ENCODE measurements at places on chromosomes 4 and X.

- no peak for DNase-seq
Observed at GRCh38 chr4:185726931-185727330, 85.1 kb downstream of the SORBS2 start.

- DNase-seq = peak; percentile 62
Observed at GRCh38 chr4:183182873-183183725, 84.0 kb downstream of the WWC2 start.

- no peak for DNase-seq
Observed at GRCh38 chr4:45751877-45752530, 371.9 kb downstream of the GABRG1 start.

- DNase-seq = no peak
Observed at GRCh38 chr4:139768896-139769295, 103.3 kb downstream of the MGST2 start.

DNA sequence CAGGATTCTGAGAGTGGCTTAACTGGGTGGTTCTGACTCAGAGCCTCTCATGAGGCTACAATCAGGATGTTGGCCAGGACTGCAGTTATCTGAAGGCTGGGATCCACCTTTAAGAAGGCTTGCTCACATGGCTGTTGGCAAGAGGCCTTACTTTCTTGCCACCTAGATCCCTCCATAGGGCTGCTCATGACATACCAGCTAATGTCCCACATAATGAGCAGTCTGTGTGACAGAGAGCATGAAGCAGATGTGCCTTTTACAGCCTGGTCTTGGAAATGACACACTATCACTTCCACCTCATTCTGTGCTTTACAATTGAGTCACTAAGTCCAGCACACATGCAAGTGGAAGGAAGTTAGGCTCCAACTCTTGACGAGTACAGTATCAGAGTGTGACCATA is 4.3 kb upstream of the RBM3 start:
- DNase-seq = no peak

- DNase-seq = peak; percentile 28
Observed at GRCh38 chrX:49754233-49754857, 58.6 kb upstream of the PAGE1 start.

- DNase-seq = no peak
Observed at GRCh38 chr4:150960079-150960478, 55.0 kb downstream of the LRBA start.

DNA sequence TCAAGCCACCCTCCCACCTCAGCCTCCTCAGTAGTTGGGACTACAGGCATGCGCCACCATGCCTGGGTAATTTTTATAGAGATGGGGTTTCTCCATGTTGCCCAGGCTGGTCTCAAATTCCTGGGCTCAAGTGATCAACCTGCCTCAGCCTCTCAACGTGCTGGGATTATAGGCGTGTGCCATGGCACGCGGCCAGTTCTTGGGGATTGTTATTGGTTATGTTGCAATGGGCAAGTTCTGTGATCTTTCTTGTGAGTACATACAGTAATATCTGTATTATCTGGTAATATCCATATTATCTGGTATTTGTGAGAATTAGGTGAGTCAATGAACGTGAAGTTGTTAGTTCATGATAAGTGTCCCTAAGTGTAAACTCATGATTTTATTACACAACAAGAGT is 90.3 kb upstream of the TBL1X start:
- no peak for DNase-seq

GRCh38 chrX:123803331-123803983 is 56.4 kb upstream of the XIAP start:
- no peak for DNase-seq

DNA sequence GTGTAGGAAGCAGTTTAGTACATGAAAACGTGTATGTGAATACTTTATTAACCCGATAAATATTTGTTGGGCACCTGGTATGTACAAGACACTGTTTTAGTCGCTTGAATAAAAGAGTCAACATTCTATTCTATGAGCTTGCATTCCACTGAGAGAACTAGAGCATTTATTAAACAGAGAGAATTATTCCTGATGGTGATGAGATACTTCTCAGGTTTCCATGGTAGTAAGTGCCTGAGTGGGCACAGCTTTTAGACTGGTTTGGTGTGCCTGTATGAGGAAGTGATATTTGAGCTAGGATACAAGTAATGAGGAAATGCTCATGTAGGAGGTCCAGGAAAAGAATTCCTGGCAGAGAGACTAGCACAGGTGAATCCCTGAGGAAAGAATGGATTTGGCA is 94.2 kb downstream of the ATP10D start:
- DNase-seq = no peak

DNA sequence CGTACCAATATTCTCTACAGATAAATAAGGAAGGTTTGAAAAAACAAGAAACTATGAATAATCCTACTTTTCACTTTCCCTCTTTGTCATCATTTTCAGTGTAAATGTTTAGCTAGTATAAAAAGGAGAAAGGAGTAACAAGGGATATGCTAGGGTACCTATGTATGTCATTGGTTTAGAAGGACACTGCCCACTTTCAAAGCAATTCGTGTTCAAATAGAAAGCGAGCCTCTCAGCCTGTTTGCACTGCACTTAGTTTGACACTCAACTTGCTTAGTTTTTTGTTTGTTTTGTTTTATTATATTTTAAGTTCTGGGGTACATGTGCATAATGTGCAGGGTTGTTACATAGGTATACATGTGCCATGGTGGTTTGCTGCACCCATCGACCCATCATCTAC is 21.6 kb upstream of the RXFP1 start:
- no peak for DNase-seq

GRCh38 chr4:29079260-29079659 is 1640.9 kb upstream of the PCDH7 start:
- DNase-seq = no peak

DNA sequence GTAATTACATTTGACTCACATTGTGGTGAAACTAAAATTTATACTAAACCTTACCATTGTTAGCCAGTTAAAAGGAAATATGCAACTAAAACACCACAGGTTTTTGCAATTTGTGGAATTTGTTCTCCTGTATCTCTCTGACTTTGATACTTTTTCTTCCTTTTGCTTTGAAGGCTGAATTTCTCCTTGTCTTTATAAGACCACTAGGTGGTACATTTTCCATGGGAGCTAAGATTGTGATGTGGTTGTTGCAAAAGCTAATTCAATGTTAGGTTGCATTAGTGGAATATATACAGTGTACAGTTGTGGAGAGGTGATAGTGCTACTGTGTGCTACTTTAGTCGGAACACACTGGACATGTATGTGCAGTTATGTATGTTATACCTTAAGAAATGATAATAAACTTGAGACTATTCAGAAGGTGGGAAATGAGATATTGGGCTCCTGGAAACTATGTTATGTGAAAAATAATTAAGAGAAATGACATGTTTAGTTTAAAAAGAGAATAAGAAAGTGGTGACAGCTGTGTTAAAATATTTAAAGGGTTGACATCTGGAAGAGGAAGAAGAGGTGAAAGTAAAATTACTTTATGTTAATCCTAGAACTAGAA is 70.3 kb downstream of the ARL9 start:
- peak; percentile 30 for DNase-seq

DNA sequence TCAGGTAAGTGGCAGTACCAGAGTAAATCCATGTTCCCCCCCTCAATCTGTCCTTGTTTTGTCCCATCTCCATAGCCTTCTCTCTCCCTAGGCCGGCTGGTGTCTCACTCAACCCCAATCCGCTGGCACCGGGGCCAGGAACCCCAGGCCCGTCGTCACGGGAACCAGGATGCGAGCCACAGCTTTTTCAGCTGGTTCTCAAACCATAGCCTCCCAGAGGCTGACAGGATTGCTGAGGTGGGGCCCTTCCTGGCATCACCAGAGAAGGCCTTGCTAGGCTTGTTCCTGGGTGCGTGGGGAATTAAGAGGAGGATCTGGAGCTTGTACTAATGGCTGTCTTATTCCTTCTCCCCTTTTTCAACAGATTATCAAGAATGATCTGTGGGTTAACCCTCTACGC is 2.7 kb downstream of the TSPYL2 start:
- no peak for DNase-seq

- DNase-seq = peak; percentile 42
Observed at GRCh38 chrX:87873347-87873941, 355.8 kb downstream of the KLHL4 start.
